ENCODE measurements at places on chromosomes 1 and 21.
A peak's percentile ranks its signal among the peaks of the same experiment; 100 is the strongest.

- no peak for DNase-seq
These were observed 1048.0 kb downstream of the PLA2G4A start for GRCh38 chr1:187876775-187877174.

DNA sequence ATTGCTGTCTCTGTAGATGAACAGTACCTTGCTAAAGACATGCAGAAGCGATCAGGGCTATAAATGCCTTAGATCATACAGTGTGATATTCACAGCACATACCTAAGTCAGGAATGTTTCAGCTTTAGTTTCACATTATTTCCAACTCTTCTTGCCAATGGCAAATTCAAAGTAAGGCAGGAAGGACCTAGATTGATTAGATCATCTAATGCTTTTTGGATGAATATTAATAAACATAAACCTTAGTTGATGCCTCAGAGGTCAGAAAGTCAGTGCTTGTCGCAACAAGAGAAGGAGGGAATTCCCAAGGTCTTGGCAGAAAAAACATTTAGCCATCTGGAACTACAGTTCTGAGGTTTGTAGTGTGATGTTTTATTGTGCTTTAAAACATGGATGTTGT lies 122.3 kb downstream of the TNFSF18 start:
- no peak for DNase-seq

DNA sequence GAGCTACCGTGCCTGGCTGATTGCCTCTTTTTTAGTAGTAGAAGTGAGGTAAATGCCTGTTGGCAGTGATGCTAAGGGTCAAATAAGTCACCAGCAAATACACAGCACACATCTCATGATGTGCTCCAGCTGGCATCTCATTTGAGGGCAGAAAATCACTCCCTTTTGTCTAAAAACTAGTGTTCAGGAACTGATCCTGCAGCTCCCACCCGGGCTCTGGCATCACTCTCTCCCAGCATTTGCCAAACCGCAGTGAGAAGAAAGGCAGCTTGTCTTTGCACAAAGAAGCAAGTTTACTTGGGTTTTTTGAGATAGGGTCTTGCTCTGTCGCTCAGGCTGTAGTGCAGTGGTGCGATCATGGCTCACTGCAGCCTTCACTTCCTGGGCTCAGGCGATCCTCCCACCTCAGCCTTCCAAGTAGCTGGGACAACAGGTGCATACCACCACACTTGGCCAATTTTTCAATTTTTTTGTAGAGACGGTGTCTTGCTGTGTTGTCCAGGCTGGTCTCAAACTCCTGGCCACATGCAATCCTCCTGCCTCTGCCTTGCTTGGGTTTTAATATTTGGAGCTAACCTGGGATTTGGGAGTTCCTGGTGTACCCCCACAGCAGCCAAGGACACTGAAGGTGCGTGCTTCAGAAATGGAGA lies 4.1 kb downstream of the RBP7 start:
- DNase-seq = no peak

DNA sequence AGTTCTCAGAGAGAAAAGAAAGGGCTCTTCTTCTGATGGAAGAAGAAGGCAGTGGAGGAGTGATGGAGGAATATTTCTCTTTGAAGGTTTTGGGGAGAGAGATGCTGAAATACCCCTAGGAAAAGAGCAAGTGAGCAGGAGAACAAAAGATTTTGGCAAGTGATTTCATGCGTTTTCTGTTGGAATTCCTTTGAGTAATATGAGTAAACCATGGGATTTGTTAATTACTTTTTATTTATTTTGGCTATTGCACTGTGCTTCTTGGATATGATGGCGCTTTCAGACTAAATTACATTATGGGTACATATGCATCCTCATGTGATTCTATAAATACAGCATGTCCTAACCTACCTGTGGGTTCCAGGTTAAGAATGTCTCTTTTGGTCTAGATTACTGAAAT lies 210.1 kb upstream of the PTGFR start:
- no peak for DNase-seq

- DNase-seq = no peak
These were observed 208.8 kb upstream of the JUN start for GRCh38 chr1:58992643-58993042.

DNA sequence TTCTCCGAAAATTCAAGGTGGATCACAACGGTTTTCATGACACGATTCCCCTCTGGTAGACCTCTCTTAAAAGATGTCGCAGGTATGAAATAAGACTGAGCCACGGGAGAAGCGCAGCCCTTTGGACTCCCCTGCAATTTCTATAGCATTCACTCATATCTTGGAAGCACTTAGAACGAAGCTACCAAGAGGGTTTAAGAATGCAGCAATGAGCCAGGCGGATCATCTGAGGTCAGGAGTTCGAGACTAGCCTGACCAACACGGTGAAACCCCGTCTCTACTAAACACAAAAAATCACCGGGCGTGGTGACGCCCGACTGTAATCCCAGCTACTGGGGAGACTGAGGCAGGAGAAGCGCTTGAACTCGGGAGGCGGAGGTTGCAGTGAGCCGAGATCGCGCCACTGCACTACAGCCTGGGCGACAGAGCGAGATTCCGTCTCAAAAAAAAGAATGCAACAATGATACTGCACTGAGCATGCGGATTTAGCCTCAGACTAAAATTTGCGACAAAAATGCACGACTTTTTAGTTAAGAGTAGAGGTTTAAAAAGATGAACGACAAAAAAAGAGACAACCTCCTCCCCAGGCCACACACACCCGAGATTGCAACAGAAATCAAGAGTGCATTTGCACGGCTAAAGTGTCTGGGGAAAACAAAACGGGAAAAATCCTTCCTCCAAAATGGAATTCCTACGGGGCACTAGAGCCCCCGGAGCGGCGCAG lies 743 bp downstream of the TOMM20 start:
- DNase-seq = no peak

GRCh38 chr1:226632922-226633351 lies 84.4 kb downstream of the STUM start:
- no peak for DNase-seq

- DNase-seq = no peak
These were observed 545.2 kb upstream of the CAMK1G start for GRCh38 chr1:209038316-209038715.

- peak; percentile 39 for DNase-seq
These were observed 3.6 kb downstream of the KCNE2 start for GRCh38 chr21:34367320-34367935.

GRCh38 chr1:153995640-153996039 lies 5.1 kb downstream of the RPS27 start:
- no peak for DNase-seq

- no peak for DNase-seq
These were observed 866.2 kb downstream of the LRRIQ3 start for GRCh38 chr1:73331726-73332125.

DNA sequence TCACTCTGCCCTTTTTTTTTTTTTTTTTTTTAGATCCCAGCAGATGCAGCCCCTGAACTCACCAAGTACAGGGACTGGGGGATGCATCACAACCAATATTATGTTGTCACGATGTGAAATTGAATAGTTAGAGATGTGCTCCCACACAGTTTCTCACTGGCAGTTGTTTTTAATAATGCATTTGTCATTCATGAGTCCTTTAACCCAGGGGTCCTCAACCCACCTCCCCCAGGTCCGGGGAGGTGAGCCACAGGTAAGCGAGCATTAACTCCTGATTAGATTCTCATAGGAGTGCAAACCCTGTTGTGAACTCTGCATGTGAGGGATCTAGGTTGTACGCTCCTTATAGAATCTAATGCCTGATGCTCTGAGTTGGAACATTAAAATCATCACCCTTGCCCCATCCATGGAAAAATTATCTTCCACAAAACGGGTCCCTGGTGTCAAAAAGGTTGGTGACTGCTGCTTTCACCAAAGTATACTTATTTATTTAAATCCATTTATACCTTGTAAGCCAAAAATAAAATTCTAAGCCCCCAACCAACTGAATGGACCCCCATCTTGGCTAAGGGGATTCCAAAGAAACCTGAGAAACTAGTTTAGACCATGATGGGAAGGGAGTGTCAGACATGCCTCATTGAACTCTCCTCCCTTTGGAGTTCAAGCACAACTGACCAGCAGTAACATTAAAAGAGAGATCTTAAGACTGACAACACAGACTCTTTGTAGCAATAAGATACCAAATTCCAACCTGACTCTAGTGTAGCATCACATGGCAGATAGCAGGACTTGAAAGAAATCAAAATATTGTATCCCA lies 119.3 kb upstream of the ATP1A1 start:
- no peak for DNase-seq
